ENCODE measurements at places on chromosomes 4 and X.

DNA sequence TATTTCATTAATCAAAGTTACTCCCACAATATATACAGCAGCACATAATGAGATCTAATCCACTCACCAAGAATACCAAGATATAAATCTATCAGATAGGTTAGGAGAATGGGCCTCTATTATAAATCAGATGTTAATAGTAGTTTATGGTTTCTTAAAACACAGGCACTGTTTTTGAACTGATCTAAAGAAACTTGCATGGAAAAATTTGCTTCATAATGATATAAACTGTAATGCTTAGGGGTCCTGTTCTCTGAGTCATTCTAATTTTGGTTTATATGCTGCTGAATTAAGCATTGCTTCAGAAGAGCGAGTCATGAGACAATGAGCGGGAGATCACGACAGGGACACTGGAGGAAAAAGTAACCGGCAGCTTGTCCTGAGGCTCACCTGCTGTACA, 113.3 kb upstream of the OTUD4 start:
- DNase-seq: no peak

GRCh38 chrX:43003939-43004338, 226.0 kb upstream of the PPP1R2C start:
- DNase-seq: no peak

GRCh38 chr4:80235451-80235850, 31.0 kb upstream of the FGF5 start:
- DNase-seq: no peak

- no peak for DNase-seq
Measured at GRCh38 chr4:156961196-156962057, 10.2 kb downstream of the PDGFC start.

DNA sequence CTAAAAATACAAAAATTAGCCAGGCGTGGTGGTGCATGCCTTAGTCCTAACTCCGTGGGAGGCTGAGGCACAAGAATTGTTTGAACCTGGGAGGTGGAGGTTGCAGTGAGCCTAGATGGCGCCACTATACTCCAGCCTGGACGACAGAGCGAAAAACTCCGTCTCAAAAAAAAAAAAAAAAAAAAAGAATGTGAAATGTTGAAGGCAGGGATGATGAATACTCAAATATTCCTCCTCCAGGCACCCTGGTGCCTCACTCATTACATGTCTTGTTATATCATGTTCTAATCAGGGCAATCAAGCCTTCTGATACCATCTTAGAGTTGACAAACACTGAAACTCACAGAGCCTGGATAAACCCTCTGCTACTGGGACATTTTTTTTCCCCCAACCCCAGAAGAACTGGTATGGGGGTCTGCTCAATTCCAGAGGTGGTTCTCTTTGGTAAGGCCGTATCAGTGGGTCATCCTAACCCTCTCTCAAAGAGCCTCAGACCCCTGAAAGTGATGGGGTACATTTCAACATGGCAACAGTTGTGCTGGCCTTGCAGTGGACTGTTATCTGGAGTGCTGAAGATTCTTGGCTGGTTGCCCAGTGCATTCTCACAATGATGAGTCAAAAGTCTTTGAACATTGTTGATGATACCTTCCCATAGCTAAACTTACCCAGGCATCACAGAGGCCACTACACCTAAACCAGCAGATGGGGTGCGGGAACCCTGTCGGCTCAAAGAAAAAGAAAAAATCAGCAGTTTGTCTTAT, 2.4 kb upstream of the SH3KBP1 start:
- no peak for DNase-seq

DNA sequence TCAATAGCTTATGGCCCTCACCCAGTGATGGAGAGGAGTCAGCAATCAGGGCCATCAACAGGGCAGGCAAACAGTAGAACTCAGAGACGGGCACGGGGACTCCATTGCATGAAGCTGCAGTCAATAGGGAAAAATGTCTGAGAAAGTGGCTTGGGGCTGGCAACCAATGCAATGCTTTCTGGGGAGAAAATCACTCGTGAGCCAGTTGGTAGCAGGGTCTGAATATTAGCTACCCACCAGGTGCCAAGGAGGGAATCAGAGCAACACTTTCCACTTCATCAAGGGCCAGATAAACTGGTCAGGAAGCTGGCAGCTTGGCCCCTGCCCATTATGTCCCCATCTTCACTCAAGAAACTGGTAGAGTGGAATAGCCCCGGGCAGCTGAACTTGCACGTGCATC, 80.7 kb downstream of the STARD8 start:
- DNase-seq: no peak

DNA sequence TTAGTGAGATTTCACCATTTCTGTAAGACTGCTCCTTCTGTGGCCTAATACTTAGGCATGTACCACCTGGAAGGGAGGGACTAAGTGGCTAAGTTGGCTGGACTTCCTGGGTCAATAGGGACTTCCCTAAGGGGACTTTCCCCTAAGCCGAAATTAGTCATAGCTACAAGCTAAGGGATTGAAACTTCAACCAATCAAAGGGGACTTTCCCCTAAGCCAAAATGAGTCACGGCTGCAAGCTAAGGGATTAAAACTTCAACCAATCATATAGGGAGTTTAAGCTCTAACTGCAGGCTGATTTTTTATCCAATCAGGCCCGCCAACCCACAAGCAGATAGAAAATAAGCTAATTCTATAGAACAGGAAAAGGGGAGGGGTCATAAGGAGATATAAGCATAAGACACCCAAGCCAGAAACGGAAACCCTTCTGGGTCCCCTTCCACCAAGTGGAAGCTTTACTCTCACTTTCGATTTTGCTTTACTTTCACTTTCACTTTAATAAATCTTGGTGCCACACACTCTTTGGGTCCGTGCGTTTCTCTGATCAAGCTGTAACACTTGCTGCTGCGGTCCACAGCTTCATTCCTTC, 382.8 kb downstream of the KLHL4 start:
- DNase-seq: no peak

DNA sequence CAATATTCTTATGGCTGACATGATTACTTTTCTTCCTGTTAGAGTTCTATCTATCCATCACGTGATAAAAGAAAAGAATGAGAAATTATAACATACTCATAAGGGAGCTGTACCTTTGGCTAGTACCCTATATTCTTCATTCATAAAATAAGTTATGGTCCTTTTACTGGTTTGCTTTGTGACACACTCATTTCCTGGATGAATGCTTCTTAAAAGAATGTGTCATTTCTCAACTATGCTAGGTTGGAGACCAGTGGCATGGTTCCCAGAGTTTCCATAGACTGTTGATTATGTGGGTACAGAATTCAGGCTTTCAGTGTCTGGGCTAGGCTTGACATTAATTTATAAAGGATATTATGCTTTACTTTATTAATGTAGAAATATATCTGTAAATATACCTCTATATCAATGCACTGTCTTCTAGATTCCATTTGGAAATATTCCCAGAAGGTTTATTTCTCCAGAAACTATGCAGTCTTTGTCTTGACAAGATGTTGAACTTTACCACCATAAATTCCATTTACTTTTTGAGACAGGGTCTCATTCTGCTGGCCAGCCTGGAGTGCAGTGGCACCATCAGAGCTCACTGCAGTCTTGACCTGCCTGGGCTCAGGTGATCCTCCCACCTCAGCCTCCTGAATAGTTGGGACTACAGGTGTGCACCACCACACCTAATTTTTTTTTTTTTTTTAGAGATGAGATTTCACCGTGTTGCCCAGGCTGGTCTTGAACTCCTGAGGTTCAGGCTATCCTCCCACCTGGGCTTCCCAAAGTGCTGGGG, 23.8 kb downstream of the NUDT6 start:
- no peak for DNase-seq

GRCh38 chr4:16206848-16207247, 19.4 kb downstream of the TAPT1 start:
- DNase-seq: no peak

GRCh38 chr4:8308144-8308543, 38.6 kb downstream of the HTRA3 start:
- DNase-seq: no peak

GRCh38 chr4:8023696-8024033, 84.0 kb upstream of the AFAP1 start:
- no peak for DNase-seq

DNA sequence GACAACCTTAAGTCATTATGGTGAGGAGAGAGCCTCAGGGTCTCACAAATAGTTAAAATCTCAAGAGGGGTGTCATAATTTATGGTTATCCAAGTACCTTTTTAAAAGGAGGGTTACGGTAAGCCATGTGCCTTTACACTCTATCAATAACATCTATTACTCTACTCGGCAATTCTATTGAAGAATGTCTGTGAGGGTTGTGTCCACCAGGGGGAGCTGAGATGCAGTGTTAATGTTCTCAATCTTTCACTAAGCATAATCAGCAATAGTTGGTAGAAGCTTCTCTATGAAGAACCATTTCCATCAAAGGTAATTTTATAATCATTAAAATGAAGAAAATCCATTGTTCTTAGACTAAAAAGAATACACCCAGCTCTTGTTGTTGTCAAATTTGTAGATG, 457.4 kb downstream of the CENPC start:
- no peak for DNase-seq

GRCh38 chr4:103996637-103997036, 276.9 kb upstream of the TACR3 start:
- no peak for DNase-seq

DNA sequence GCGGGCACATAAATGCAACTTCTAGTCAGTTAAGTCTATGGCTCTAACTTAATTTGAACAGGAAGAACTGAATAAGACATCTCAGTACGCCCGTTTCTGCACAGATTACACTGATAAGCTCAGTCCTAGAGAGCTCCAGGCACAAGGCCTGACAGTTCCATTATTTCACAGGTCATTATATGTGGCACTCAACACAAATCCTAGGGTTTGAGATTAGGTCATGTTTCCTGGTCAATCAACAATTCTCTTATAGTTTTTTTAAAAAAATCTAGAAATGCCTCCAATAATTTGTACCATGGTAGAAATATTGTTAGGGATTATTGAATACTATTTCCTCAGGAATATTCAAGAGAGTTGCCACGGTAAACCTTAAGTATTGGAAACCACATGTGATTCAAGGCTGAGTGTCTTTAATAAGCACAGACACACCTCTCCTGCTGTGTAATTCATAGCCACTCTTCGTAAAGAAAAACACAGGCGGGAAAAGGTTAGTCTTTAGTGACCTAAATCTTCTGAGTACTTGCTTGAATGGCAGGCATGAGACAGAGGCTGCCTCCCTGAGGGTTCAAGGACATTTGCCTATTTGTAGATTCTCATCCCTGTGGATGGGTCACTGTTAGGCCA, 342.9 kb upstream of the ADGRL3 start:
- DNase-seq: no peak

DNA sequence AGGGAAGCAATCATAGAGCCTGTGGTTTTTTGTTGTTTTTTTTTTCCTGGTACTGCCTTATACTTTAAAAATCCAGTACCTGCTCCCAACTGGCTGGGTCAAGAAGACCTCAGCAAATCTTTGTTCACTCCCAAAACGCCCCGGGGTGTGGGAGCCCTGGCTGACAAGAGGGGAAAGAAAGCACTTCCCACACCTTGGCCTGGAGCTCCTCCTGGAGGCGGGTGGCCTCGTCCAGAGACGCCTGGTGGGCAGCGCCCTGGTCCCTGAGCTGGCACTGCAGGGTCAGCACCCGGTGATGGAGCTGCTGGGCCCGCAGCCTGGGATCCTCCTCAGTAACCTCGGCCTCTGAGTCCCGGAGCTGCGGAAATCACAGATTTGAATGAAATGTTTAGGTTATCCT, 38.2 kb downstream of the C4orf50 start:
- peak; percentile 12 for DNase-seq

DNA sequence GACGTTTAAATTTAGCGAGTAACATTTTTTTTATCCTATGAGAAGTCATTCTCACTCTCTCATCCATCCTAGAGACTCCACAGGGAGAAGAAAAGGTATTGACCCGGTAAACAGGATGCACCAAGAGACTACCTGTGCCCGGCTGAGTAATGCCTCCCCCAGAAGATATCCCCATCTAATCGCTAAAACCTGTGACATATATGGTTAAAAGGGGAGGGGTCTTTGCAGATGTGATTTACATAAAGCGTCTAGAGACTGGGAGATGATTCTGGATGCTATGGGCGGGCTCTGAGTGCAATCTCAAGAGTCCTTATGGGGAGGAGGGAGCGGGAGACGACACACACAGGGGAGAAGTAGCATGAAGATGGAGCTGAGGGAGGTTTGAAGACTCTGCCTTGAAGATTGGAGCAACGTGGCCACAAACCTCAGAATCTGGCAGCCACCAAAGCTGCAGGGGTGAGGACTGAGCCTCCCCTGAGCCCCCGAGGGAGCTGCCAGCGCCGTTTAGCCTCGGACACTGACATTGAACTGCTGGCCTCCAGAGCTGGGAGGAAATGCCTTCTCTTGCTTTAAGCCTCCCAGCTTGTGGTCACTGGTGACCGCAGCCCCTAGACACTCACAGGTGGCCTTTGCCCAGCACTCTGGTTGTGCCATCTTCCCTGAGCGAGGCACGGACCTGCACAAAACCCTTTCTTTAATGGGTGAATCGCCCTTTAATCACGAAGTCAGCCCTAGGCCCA, 11.2 kb downstream of the ABLIM2 start:
- no peak for DNase-seq

GRCh38 chr4:76488888-76489685, 54.1 kb downstream of the SHROOM3 start:
- no peak for DNase-seq

- no peak for DNase-seq
Measured at GRCh38 chr4:17665346-17665745, 50.9 kb downstream of the MED28 start.

- DNase-seq: no peak
Measured at GRCh38 chr4:56727150-56727549, 46.1 kb upstream of the HOPX start.

DNA sequence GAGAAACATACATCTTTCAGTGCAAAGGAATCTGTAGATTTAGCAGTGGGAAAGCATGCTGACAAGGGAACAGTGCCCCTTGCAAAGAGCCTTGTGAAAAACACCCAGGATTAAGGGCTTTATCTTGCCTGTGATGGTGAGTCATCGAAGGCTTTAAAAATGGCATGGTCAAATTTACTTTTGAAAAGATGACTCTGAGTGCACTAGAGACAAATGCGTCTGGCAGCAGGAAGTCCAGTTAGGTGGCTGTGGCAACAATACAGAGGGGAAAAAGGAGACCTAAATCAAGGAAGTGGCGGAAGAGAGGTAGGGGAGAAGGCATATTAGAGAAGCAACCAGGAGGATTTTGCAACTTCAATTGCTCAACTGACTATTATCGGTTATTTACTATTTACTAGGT, 472.6 kb upstream of the CPEB2 start:
- DNase-seq: no peak

DNA sequence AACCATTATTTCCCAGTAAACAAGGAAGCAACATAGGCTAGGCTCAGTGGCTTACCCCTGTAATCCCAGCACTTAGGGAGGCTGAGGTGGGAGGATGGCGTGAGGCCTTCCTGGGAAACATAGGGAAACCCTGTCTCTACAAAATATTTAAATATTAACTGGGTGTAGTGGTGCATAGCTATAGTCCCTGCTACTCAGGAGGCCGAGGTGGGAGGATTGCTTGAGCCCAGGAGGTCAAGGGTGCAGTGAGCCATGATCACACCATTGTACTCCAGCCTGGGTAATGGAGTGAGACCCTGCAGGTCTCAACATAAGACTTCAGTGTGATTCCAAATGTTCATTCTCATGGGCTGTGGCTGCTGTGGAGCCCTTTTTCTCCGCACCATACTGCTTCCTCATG, 34.9 kb downstream of the FHDC1 start:
- DNase-seq: no peak

GRCh38 chr4:73721909-73722308, 18.5 kb upstream of the CXCL8 start:
- DNase-seq: no peak

- no peak for DNase-seq
Measured at GRCh38 chrX:56499372-56499771, 64.1 kb upstream of the UBQLN2 start.

- no peak for DNase-seq
Measured at GRCh38 chr4:93384887-93385286, 443.7 kb upstream of the ATOH1 start.

Data from NCI-H2107 (cell line).